Thoracic aorta (tissue), 2 donors: ENCODE measurements at places on chromosomes 7 and 10.

GRCh38 chr7:18573410-18574234, 78.1 kb downstream of the HDAC9 start:
- no peak for DNase-seq

- DNase-seq, result no peak
These were observed 45.7 kb upstream of the GJD4 start for GRCh38 chr10:35559416-35559815.

- DNase-seq, result no peak
These were observed 182.6 kb upstream of the TMEM106B start for GRCh38 chr7:12028508-12028907.

DNA sequence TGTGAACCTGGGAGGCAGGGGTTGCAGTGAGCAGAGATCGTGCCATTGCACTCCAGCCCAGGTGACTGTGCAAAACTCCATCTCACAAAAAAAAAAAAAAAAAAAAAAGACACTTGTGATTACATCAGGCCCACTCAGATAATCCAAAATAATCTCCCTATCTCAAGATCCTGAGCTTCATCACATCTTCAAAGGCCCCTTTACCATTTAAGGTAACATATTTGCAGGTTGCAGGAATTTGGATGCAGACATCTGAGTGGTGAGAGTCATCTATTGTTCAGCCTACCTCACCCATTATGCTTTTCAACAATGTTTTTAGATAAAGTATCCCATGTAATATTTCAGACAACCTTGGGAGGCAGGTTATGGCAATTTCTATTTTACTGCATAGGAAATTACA, 51.4 kb upstream of the EXOC4 start:
- no peak for DNase-seq

DNA sequence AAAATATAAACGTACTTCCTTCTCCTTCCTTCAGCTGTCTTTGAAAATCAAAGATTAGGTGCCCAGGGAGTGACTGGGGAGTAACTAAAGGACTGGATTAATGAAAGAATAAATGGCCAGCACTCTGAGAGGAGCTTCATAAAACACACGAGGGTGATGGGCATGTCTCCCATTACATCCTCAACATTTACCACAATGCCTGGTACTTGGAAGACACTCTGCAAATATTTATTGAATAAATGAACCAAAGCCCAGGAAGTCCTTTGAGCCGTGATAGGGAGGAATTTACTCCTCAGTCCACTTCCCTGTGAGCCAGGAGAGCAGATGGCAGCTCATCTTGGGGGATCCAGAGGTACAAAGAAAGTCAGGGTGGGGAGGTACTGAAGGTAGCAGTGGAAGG, 96.3 kb downstream of the RAB11FIP2 start:
- no peak for DNase-seq

DNA sequence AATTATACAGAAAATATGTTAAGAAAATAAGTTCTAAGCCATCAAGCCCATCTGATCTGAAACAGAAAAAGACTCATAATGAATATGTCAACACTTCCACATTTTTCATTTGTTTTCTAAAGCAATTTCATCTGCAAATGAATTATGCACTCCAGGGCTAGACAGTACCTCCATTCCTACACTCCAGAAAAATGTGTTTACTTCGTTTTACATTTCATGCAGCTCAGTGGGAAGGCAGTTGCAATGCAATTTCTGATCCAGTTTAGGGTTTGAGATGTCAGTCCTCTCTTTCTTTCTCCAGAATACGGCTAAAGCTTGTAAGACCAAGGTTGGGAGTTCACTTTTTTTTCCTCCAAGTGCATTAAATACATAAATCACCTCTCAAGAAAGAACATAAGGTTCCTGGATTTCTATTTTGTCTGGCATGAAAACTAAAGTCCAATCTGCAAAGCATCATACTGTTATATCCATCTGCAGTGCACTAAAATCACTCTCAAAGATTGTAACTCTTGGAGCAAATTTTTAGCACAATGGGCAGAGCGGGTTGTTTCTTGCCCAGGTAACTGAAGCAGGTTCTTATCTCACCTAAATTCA, 348.8 kb upstream of the C7orf33 start:
- no peak for DNase-seq

DNA sequence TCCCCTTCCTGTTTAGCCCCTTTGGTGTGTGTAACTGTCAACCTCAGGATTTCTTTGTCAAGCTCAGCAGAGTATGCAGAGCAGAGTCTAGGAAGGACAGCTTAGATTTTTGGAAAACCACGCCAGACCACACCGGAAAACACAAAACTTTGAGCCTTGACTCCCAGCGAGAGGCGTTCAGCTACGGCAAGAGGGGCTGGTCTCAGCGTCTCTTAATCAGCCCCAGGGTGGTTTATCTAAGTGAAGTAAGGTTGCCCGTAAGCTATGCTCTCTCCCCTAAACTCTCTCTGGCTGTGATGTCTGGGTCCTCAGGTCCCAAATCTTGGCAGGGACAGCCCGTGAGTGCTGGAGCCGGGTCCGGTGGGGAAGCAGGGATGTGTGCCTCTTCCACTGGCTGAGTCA, 230.9 kb downstream of the KLF6 start:
- no peak for DNase-seq

DNA sequence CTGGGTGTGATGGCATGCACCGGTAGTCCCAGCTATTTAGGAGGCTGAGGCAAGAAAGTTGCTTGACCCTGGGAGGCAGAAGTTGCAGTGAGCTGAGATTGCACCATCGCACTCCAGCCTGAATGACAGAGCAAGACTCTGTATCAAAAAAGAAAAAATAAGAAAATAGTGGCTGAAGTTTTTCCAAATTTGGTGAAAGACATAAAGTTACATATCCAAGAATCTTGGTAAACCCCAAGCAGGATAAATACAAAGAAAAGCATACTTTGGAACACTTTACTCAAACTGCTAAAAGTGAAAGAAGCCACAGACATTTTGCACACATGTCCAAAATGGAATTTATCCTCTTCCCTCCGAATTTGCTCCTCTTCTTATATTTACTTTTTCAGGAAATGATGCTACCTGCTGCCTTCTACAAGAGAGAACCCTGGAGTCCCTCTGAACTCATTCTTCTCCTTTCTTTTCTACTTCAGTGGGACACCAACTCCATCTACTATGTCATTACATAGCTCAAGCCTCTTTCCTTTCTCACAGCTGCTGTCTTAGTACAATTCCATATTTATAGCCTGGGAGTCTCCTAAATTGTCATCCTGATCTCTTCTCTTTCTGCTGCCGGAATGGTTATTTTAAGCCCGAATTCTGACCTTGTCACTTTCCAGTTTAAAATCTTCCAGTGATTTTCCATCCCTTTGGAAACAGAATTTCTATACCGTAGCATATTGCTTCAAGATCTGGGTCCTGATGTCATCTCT, 17.3 kb upstream of the SMNDC1 start:
- no peak for DNase-seq

DNA sequence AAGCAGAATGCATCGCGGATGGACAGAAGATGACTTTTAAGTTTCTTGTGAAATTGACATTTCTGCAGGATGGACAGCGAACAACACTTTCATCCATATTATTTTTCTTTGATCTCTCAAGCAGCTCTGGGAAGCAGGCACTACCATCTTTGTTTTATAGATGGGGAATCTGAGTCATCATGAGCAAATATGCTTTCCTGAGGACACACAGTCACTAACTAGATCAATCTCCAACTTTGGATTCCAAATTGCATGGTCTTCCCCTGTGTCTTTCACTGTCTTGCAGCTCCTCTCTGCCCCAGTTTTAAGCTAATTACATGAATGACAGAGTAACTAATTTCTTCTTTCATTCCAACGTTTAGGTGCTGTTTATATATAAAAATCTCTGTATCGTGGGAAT, 201.5 kb downstream of the ADAM12 start:
- no peak for DNase-seq

GRCh38 chr10:133353988-133354605, 3.7 kb downstream of the FUOM start:
- DNase-seq, result no peak

GRCh38 chr10:13110908-13111307, 10.9 kb downstream of the OPTN start:
- no peak for DNase-seq

DNA sequence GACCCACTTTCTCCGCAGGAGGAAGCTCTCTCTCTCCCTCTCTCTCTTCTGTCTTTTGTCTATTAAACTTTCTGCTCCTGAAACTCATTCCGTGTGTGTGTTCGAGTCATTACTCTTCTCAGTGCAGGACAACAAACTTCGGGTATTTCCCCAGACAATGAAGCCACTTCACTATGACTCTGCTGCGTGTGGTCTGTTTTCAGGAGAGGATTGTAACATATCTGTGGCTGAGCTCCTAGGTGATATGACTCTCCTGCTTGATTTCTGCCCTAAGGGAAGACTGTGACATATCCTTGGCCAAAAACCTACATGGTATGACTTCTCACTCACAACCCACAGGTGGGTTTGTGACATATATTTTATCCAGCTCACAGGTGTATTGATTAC, 39.9 kb upstream of the ZNF107 start:
- DNase-seq, result no peak

DNA sequence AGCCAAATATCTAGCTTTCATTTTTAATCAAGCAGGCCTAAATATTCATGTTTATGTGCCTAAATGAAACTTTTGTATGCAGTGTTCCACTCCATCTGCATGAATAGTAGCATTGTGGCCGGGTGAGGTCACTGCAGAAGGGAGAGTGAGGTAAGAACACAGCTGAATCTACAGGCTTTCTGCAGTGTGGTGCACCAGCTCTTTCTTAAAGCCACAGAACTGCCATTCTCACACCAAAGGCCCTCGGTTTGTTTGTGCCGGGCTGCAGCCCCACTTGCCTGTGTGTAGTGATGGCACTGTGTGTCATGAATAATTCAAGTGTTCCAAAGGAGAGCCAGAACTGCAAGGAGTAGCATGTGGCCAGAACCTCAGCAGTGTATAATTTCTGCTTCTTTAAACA, 204.1 kb downstream of the TRIL start:
- no peak for DNase-seq
